ENCODE measurements at places on chromosomes 11 and 22. TPM values are rescaled to one million over a fixed set of nuclear protein-coding genes. Genes with fewer than 3 reads are reported as not detected.

DNA sequence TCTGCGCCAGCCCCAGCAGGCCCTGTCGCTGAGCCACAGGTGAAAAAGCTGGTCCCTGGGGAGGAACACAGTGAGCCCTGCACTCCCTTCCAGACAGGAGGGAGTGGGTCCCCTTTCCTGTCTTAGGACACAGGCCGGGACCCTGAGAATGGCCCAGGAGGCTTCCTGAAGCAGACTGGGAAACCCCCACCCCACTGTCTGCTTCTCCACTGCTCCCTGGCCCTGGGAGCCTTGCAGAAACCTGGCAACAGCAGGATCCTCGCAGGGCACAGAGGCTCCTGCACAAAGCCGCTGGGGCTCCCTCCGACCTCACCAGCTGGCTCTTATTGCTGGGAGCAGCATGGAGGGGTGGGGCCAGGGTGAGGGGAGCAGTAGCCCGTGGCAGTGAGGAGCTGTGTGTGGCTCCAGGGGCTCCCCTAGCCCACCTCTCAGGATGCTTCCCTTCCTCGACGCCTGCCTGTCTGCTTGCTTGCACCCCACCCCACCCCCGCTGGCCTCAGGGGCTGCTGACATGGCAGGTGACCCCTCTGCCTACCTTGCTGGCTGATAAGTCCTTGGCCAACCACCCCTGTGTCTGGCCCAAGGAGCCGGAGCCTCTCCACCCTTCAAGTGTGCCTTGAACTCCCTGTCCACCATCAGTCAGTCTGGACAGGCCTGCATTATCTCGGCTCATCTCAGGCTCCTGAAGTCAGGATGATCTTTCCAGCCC is 72.1 kb upstream of the KCNQ1OT1 start:
- peak; percentile 9 for DNase-seq

DNA sequence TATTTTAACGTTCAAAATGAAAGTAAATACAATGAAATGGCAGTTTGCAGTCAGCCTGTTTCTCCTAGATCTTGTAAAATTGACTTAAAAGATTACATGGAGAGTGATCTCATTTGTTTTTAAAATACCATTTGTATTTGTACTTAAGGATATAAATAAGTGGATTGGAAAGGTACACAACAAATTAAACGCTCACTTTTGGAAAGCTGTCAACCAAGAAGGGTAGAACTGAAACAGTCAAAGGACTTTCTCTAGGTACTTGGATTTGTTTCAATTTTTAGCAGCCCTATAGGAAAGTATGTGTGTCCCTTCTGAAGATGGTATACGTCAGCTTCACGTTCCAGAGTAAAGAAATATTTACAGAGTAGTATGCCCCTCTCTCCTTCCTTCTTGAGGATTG is 7.3 kb downstream of the TBRG1 start:
- no peak for DNase-seq

GRCh38 chr22:35381424-35382009 is 621 bp downstream of the HMOX1 start:
- no peak for DNase-seq

DNA sequence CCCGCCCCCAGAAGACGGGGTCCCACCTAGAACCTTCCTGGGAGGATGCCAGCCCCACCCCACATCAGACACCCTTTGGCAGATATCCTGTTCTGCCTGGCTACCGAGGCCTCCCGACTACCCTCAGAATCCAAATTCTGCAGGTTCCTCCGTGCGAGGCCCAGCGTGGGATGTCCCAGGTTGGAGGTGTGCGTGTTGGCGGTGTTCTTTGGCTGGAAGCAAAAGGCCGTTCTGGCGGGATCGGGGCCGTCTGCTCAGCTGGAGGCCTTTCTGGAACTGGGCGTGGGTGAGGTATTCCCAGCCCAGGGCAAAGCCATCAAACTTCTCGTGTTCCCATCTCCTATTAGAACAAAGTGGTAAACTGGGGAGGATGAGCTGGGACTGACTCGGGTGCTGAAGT is 32.6 kb downstream of the NUP50 start:
- no peak for DNase-seq

DNA sequence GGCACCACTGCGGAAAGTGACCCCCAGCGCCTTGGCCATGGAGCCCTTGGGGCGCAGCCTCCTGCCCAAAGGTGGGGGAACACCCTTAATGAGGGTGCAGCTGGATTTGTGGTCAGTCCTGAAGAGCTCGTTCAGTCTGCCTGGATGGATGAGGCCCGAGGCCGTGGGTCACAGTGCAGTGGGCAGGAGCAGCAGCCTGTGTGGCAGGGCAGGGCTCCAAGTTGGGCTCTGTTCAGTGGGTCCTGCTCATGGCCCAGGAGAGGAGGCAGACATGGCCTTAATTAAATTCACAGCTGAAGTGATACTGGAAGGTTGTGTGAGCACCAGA is 33.3 kb downstream of the FAM83F start:
- no peak for DNase-seq

DNA sequence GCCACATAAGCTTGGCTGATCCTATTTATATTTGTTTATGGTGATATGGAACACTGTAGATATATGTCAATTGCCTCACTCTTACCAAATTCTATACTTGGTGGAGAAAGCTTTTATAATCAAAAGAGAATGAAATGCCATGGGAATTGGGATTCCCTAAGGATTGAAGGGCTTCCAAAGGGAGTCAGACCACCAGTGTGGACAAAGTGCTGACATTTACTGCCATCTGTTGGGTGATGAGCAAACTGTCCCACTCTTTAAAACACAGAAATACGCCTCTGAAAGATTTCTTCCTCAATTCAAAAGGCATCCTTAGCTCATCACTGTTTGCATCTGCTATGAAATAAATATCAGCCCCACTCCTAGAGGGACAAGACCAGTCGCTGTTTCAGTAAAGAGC is 7.1 kb downstream of the SLC1A2 start:
- no peak for DNase-seq

- peak; percentile 22 for DNase-seq
These were observed 1.5 kb downstream of the AMPD3 start for GRCh38 chr11:10456519-10456918.

DNA sequence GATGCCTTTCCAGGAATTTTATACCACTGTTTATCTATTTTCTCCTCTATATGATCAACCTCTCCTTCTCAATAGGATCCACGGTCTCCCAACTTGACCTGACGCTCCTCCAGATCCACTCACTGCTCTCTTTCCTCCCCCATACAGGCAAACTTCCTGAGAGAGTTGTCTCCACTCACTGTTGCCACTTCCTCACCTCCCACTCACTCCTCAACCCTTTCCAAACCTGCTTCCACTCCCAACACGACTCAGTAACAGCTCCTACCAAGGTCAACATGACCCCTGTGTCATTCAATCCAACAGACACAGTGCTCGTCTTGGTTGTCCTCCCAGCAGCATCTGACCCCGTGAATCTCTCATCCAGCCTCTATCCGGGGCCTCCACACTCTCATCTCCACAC is 3.1 kb downstream of the APBB1 start:
- DNase-seq = no peak

- peak; percentile 96 for DNase-seq
These were observed at the start of gene DDIAS for GRCh38 chr11:82901165-82901921. TSS of gene DDIAS (plus strand) at chr11:82901736. CDS start at chr11:82914739, 13,003 bp downstream.

GRCh38 chr11:72524711-72525110 is 90.4 kb upstream of the CLPB start:
- DNase-seq = no peak

DNA sequence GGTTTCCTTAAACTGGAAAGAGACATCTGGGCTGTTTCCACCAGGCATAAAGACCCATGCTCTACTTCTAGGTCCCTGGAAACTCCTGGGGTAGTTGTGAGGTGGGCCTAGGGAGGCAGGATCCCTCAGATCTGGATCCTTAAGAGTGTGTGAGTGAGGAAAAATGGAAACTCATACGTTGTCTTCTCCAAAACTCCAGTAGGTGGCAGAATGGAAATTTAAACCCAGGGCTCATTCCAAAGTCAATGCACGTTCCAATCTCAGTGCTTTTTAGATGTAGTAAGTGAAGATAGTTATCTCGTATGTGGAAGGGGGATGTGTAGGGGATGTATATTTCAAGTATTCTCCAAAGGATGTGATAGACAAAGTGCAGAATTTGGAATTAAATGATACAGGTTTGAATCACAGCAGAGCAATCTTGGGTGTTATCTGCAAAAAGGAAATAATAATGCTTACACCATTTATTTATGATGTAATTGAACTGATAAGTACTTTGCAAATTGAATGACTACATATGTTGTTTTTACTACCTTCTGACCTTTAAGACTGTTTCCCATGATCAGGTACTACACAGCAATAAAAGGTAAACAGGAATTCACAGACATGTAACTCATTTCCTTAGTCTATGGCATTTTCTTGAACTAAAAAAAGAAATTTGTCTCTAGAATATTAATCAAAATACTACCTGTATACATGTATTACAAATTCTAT is 13.1 kb upstream of the MMP1 start:
- no peak for DNase-seq

- DNase-seq = no peak
These were observed 16.2 kb upstream of the ESAM start for GRCh38 chr11:124778281-124778680.

DNA sequence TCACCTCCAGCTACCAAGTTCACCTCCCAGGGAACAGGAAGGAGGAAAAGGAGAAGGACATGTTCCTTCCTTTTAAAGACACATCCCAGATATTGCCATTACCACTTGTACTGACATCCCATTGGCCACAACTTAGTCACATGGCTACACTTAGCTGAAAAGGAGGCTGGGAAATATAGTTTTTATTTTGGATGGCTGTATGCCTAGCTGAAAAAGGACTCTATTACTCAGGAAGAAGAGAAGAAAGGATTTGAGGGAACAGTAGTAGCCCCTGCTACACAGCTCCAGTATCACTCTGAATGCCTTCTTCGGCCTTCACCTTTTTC is 2.1 kb upstream of the APOA5 start:
- no peak for DNase-seq

- DNase-seq = no peak
These were observed 454.6 kb downstream of the MIAT start for GRCh38 chr22:27111796-27112672.

Gene CREB3L1
- not detected for total RNA-seq

Gene LDHAL6A
- not detected for total RNA-seq

Gene OTOG
- not detected for total RNA-seq

Gene USH1C
- total RNA-seq = not detected

All from activated CD4-positive, alpha-beta memory T cell treated with anti-CD3 and anti-CD28 coated beads, Interleukin-2, amount 10 ng/mL, durations not matched to agents 7 days and 5 days (primary cell).